ENCODE measurements at places on chromosomes 1 and 21. TPM values are rescaled to one million over a fixed set of nuclear protein-coding genes. Genes with fewer than 3 reads are reported as not detected.
A peak's percentile ranks its signal among the peaks of the same experiment; 100 is the strongest.

- H3K4me1 ChIP-seq: peaks cover 18% of the 10 kb centered on the region
- DNase-seq: no peak
- H3K4me3 ChIP-seq: peak overlapping the region; percentile 86
- peak overlapping the region; percentile 88 for H3K27ac ChIP-seq
- no peaks in the 10 kb centered on the region for H3K36me3 ChIP-seq
These were observed 602 bp upstream of the UFC1 start for GRCh38 chr1:161153176-161153575.

- H3K36me3 ChIP-seq: no peaks in the 10 kb centered on the region
- H3K4me1 ChIP-seq: no peaks in the 10 kb centered on the region
- no peak overlapping the region for H3K27ac ChIP-seq
- no peak overlapping the region for H3K4me3 ChIP-seq
- H3K27me3 ChIP-seq: no peaks in the 10 kb centered on the region
These were observed 1180.7 kb upstream of the B3GALT2 start for GRCh38 chr1:194367121-194367520.

DNA sequence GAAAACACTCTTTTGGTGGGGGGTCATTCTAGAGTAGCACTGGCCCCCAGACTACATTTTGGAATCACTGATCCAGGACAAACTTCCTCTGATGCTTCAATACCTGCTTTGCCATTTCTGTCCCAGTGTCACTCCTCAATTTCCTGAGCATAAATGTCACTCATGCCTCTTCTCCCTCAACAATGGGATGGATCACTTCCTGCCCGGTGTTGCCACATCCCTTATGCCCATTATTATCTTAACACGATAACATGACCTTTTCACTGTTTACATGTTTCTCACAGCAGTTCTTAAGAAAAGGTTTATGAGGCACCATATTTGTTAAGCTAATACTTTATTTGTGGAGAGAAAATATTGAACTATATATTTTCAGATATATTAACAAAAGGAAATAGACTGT lies 3.9 kb upstream of the ITLN1 start:
- H3K4me3 ChIP-seq: no peak overlapping the region
- H3K27me3 ChIP-seq: no peaks in the 10 kb centered on the region
- no peaks in the 10 kb centered on the region for H3K36me3 ChIP-seq
- DNase-seq: no peak

DNA sequence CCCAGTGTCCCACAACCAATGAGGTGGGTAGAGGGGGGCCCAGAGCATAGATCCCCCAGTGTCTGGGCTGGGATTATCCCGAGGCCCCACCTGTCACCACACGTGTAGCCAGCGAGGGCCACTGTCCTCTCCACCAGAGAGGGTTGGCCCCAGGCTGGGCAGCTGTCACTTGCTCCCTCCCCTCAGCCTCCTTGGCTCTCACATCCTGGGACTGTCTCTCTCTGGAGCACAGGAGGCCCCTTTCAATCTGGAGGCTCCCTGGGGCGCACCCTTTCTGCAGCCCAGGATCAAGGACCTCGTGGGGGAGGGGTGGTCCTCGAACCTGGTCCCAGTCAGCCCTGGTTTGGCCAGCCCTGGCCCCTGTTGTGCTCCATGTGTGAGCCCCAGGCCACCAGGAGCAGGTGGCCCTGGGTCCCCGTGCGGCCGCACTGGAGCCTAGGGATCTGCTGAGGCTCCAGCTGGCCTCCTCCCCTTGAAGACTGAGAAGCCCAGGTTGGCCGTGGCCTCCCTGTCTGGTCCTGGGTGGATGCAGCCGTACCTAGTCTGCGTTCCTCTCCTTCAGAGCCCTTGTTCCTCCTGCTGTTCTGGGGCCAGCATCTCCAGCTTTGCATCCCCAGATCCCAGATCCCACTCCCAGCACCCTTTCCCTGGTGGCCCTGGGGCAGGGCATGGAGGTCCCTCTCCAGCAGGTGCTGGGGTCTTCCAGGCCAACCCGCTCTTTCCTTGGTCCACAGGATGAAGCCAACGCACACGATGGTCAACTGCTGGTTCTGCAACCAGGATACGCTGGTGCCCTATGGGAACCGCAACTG lies 6.7 kb downstream of the TMEM201 start:
- H3K4me3 ChIP-seq: no peak overlapping the region
- H3K4me1 ChIP-seq: peaks cover 2% of the 10 kb centered on the region
- H3K27me3 ChIP-seq: no peaks in the 10 kb centered on the region
- no peak overlapping the region for H3K27ac ChIP-seq

GRCh38 chr1:29388170-29388569 lies 151.8 kb downstream of the PTPRU start:
- DNase-seq: no peak
- H3K27me3 ChIP-seq: no peaks in the 10 kb centered on the region
- H3K4me1 ChIP-seq: no peaks in the 10 kb centered on the region
- no peak overlapping the region for H3K27ac ChIP-seq

GRCh38 chr21:36654324-36654723 lies 44.6 kb upstream of the SIM2 start:
- H3K27me3 ChIP-seq: no peaks in the 10 kb centered on the region
- no peaks in the 10 kb centered on the region for H3K4me1 ChIP-seq
- H3K4me3 ChIP-seq: no peak overlapping the region
- H3K36me3 ChIP-seq: no peaks in the 10 kb centered on the region
- H3K27ac ChIP-seq: no peak overlapping the region

DNA sequence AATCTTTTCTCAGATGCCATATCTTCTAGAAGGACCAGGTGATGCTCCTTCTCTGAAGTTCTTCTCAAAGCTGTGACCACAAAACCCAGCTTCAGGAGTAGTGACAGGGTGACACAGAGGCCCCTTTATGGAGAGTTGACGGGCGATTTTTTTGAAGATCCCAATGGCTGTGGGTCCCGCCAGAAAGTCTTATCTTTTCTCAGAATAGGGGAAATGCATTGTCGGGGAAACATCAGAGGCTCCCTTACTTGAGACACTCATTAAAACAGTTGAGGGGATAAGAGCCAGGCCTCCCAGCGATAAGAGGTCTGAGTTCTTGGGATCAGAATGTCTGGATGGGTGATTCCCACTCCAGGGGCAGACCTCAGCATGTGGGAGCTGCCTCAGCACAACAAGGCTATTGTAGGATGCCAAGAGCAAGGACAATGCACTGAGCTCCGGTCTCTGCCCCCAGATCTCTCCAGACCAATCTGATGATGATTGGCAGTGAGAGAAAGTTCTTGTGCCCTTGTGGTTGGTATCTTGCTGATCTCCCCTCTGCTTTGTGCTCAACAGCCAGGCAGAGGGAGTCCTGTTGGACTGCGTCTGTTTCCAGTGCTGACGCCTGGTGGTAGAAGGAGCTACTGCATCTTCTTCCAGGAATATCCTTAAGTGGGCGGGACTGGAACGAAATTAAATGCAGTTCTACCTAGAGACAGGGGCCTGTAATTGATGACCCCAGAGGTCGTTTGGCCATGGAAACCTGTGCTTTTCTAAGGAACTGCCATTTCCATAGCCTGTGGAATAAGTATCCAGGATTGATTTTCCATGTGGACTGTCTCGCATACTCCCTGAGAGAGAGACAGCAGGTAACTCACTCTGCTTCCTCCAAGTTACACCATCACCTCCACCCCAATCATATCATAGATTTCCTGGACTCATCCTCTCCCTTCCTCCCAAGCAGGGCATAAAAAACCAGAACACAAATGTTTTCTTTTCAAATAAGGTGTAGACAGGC lies 6.8 kb upstream of the ACKR1 start:
- H3K36me3 ChIP-seq: no peaks in the 10 kb centered on the region
- H3K4me3 ChIP-seq: no peak overlapping the region
- H3K4me1 ChIP-seq: no peaks in the 10 kb centered on the region
- H3K27ac ChIP-seq: no peak overlapping the region

- no peaks in the 10 kb centered on the region for H3K36me3 ChIP-seq
- H3K27me3 ChIP-seq: no peaks in the 10 kb centered on the region
- DNase-seq: no peak
- H3K4me3 ChIP-seq: no peak overlapping the region
- no peaks in the 10 kb centered on the region for H3K4me1 ChIP-seq
These were observed 194.8 kb upstream of the HMCN1 start for GRCh38 chr1:185539277-185539943.

DNA sequence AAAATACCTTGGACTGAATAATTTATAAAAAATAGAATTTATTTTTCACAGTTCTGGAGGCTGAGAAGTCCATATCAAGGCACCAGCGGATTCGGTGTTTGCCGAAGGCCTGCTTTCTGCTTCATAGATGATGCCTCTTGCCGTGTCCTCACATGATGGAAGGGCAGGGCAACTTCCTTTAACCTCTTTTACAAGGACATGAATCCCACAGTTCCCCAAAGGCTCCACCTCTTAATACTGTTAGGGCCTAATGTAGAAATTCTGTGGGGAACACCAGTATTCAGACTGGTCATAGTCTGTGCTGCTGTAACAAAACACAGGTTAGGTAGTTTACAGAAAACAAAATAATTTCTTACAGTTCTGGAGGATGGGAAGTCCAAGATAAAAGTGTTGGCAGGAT lies 25.9 kb downstream of the DYRK1A start:
- peaks cover 48% of the 10 kb centered on the region for H3K4me1 ChIP-seq
- H3K27me3 ChIP-seq: no peaks in the 10 kb centered on the region
- H3K27ac ChIP-seq: peak overlapping the region; percentile 34
- no peak for DNase-seq

GRCh38 chr1:47881505-47882442 lies 115.4 kb downstream of the TRABD2B start:
- no peaks in the 10 kb centered on the region for H3K4me1 ChIP-seq
- H3K36me3 ChIP-seq: no peaks in the 10 kb centered on the region
- no peak overlapping the region for H3K4me3 ChIP-seq
- no peak for DNase-seq
- H3K27me3 ChIP-seq: no peaks in the 10 kb centered on the region

DNA sequence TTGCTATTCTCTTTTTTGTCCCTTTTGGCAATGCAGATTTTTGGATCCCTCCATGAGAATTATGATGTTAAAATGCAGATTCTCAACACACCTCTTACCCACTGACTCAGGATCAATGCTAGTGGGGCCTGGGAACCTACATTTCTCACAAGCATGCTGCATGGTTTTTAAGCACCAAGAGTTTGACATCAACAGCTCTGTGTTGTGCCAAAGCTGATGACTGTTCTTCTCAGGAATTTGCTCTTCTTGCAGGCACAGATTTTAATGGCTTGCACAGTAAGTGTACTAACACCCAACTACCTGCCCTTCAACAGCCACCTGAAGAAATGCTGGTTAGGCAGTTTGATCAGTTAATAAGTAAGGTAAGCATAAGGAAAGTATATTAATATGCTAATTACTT lies 468.7 kb downstream of the PTBP2 start:
- peaks cover 8% of the 10 kb centered on the region for H3K36me3 ChIP-seq
- no peak overlapping the region for H3K27ac ChIP-seq
- no peaks in the 10 kb centered on the region for H3K4me1 ChIP-seq
- no peak for DNase-seq

GRCh38 chr1:11184973-11185372 lies 4.2 kb upstream of the ANGPTL7 start:
- DNase-seq: no peak
- H3K36me3 ChIP-seq: no peaks in the 10 kb centered on the region
- no peak overlapping the region for H3K4me3 ChIP-seq
- no peak overlapping the region for H3K27ac ChIP-seq
- no peaks in the 10 kb centered on the region for H3K4me1 ChIP-seq

DNA sequence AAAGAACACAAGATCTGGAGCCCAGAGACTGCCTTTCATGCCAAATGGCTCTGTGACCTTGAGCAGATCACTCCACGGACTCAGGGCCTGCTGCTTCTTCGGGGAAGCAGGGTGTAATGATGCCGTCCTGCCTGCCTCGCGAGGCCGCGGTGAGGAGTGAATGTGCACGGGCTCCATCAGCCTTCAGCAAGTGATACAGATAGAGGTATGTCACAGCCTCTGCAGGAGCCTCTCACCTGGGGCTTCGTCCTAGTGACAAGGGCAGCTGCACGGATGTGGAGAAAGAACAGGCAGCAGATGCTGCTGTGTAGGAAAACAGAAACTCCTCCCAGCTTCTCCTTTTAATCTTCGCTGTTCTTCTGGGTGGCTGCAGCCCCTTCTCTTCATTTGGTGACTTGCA lies 127.5 kb downstream of the KCNN3 start:
- no peaks in the 10 kb centered on the region for H3K27me3 ChIP-seq
- H3K4me3 ChIP-seq: no peak overlapping the region
- DNase-seq: no peak
- H3K36me3 ChIP-seq: no peaks in the 10 kb centered on the region
- H3K27ac ChIP-seq: no peak overlapping the region
- H3K4me1 ChIP-seq: peaks cover 31% of the 10 kb centered on the region

DNA sequence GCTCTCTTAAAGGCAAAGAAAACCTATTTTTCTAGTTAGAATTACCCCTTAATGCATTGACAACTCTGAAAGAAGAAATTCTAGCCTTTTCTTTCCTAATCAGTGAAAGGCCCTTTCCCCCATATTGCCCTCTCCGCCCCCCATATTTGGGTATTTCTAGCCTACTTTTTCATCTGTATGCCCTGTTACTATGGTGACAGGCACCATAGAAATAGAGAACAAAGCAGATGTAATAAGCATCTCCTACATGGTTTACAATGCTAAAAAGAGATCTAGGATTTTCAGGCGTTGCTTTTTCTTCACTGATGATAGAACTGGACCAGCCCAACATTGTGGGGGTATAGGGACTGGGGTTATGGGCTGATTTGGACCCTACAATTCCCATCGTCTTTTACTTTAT lies 14.5 kb downstream of the LRRC8B start:
- H3K4me1 ChIP-seq: peaks cover 5% of the 10 kb centered on the region
- H3K36me3 ChIP-seq: no peaks in the 10 kb centered on the region
- DNase-seq: no peak
- no peaks in the 10 kb centered on the region for H3K27me3 ChIP-seq
- no peak overlapping the region for H3K4me3 ChIP-seq
- no peak overlapping the region for H3K27ac ChIP-seq

GRCh38 chr1:3103967-3104677 lies 35.1 kb downstream of the PRDM16 start:
- H3K27ac ChIP-seq: no peak overlapping the region
- H3K27me3 ChIP-seq: no peaks in the 10 kb centered on the region
- H3K4me3 ChIP-seq: no peak overlapping the region
- DNase-seq: no peak

GRCh38 chr21:42847051-42847707 lies 32.2 kb downstream of the WDR4 start:
- no peaks in the 10 kb centered on the region for H3K36me3 ChIP-seq
- H3K27me3 ChIP-seq: no peaks in the 10 kb centered on the region
- no peak for DNase-seq
- no peak overlapping the region for H3K4me3 ChIP-seq
- no peaks in the 10 kb centered on the region for H3K4me1 ChIP-seq

DNA sequence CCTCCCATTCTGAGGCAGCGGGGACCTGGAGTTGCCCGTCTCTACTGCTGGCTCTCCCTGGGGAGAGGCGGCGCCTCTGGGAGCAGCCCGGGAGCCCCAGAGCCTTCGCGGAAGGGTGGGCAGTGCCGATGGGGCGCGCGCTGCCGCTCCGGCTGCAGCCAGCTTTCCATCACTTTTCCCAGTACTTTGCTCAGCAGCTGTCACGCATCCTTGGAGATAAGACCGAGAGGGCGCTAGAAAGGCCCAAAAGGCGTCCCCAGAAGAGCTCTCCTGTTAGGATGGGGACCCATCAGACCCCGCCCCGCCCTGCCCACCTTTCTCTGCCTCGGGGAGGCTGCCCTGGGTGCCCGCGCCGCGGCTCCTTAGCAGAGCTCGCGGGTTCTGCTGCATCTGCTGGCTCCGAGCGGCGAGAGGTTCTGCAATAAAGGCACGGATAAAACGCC lies 534 bp downstream of the KCNH1 start:
- H3K27ac ChIP-seq: no peak overlapping the region
- peak overlapping the region; percentile 50 for H3K4me3 ChIP-seq
- peaks cover 6% of the 10 kb centered on the region for H3K27me3 ChIP-seq

Gene LIN28A
- not detected for total RNA-seq

Gene CCDC185
- not detected for total RNA-seq

Gene BATF3
- total RNA-seq: 6.3 TPM

Gene MSH4
- total RNA-seq: 0.42 TPM

Gene ZNF670
- total RNA-seq: 0.88 TPM

Gene LEFTY2
- not detected for total RNA-seq

Gene SPATA45
- total RNA-seq: not detected

Gene MASP2
- not detected for total RNA-seq

Measured in naive thymus-derived CD4-positive, alpha-beta T cell (primary cell).